PC-3 (cell line): ENCODE measurements at places on chromosomes 4 and X. TPM values are rescaled to one million over a fixed set of nuclear protein-coding genes. Genes with fewer than 3 reads are reported as not detected.

The SOX3 gene
- not detected in 2 replicates for total RNA-seq

The GUCY1A1 gene
- total RNA-seq: 9.2 and 9.3 TPM in 2 replicates

The CENPVL1 gene
- not detected in 2 replicates for total RNA-seq

The HMGB3 gene
- total RNA-seq: 57.2 and 95.0 TPM in 2 replicates

The RPA4 gene
- total RNA-seq: 1.4 and 3.0 TPM in 2 replicates

The PABPC1L2A gene
- total RNA-seq: not detected in 2 replicates

The MAGEH1 gene
- total RNA-seq: 2.4 and 2.7 TPM in 2 replicates

DNA sequence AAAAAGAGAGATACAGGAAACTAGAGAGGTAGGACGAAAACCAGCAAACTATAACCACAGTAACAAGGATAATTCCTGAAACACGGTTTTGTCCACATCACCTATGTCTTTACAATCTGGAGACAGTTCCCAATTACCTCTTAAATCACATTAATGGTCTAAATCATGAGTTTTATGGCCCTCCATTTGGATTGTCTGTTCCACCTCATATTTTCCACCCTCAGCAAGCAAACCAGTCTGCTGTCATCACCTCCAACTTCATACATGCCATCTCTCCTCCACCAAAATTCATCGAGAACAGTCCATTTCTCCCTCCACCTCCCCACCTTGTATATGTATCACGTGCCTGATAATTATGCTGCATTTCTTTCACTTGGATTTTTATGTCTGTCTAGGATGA lies 107.3 kb downstream of the SH3RF1 start:
- no peak for DNase-seq

DNA sequence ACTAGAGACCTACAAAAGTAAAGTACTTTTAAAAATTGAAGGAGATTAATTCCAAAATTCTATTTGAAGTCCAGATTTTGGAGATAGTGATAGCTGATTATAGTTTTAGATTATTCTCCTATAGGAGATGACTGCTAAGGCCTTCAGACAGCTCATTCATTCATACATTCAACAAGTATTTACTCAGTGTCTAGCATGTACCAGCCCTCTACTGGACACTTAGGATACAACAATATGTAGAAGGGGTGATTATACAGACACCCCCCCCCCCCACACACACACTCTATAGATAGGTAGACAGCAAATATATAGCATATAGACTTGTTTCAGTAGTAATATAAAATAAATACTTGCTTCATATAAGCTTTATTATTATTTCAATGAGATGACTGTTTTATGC lies 60.4 kb upstream of the TAF9B start:
- DNase-seq: peak; percentile 67

DNA sequence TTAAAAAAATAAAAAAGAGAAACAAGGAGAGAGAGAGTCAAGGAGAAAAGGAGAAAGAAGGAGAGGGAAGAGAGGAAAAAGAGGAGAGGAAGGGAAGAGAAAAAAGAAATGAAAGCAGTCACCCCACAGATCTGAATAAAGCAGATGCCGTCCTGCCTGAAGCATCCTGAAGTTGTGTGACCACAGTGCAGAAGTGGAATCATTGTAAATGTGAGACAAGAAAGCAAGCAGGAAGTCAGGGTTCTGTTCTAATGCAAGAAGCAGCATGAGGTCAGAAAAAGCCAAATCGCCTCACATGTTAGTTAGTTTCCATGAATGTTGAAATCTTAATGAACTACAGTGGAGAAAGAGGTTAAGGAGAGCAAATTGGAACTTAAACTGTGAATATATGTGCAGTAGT lies 692.5 kb downstream of the CENPC start:
- DNase-seq: no peak

- no peak for DNase-seq
Measured at GRCh38 chrX:138858951-138859350, 147.4 kb upstream of the FGF13 start.
